ENCODE measurements at places on chromosomes 12 and 14.

- DNase-seq = no peak
Measured at GRCh38 chr12:106358396-106359241, 1.1 kb downstream of the POLR3B start.

DNA sequence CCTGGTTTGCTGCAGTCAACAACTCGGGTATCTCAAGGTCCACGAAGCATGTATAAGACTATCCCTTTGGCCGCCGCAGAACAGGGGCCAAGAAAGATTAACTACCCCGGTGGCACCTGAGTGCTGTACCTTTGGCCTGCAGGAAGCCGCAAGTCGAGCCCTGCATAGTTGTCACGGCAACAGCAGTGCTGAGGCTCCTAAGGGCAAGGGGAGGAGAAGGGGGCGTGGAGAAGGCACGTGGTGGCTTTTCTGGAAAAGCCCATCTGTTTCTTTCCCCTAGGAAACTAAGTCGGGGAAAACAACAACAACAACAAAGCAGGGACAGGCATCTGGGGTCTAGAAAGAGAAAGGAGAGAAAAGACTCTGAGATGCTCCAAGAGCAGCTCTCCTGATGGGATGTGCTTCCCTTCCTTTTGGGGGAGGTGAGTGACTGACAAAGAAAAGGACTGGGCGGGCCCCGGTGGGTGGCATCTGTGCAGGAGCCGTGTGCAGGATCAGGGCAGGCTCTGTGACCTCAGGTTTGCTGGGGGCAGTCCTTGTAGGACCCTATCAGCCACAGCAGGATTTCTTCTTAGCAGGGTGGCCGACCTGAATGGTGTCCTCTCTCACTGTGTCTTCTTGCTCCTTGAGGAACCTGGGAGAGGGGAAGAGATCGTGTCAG is 123.9 kb downstream of the PRMT8 start:
- DNase-seq = no peak

GRCh38 chr12:10540776-10541205 is 35.1 kb downstream of the EIF2S3B start:
- DNase-seq = no peak

GRCh38 chr14:105761842-105762241 is 235.5 kb downstream of the TMEM121 start:
- no peak for DNase-seq

GRCh38 chr14:66815687-66816086 is 307.7 kb downstream of the GPHN start:
- DNase-seq = no peak

- DNase-seq = no peak
Measured at GRCh38 chr12:89448951-89449371, 75.6 kb downstream of the GALNT4 start.

- no peak for DNase-seq
Measured at GRCh38 chr12:13942826-13943225, 38.6 kb downstream of the GRIN2B start.

GRCh38 chr14:27528328-27528727 is 930.5 kb upstream of the NOVA1 start:
- no peak for DNase-seq

DNA sequence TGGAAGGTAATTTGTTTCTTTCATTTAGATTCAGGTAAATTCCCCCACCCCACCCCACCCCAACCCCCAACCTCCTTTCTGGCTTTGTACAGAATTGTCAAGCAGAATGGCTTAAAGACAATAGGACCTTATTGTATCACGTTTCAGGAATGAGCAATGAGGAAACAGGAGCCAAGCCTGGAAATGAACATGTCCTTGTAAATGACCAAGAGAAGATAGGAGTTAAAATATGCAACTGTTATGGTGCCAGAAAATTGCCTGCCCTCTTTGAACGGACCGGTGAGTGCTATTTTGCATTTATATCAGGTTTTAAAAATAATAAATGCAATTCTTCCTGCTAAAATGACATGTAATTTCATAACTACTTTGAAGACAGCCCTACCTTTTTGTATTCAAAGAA is 141.6 kb upstream of the PELI2 start:
- no peak for DNase-seq

GRCh38 chr12:48105321-48105866 is 485 bp downstream of the SENP1 start:
- DNase-seq = no peak

GRCh38 chr12:64070454-64070853 is 151.6 kb downstream of the KICS2 start:
- DNase-seq = no peak

DNA sequence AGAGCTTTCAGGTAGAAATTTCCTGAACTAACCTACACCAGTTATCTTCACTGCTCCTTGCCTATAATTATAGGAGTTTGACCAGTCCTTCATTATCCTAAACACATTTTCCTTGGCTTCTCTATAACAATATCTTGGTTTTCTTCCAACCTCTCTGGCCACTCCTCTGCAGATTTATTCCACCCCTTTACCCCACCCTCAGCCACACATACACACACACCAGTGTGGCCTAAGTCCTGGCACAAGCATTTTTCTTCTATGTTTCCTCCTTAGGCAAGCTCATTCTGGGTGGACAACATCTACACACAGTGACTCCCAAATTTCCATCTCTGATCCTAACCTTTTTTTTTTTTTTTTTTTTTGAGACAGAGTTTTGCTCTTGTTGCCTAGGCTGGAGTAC is 25.1 kb downstream of the CDK17 start:
- no peak for DNase-seq

GRCh38 chr12:44380861-44381260 is 495.3 kb downstream of the NELL2 start:
- DNase-seq = no peak

- DNase-seq = no peak
Measured at GRCh38 chr12:5746036-5746908, 198.8 kb downstream of the ANO2 start.

- DNase-seq = no peak
Measured at GRCh38 chr12:87924149-87924548, 105.1 kb downstream of the C12orf50 start.

All from activated CD8-positive, alpha-beta memory T cell treated with anti-CD3 and anti-CD28 coated beads, Interleukin-2, amount 10 ng/mL, durations not matched to agents 7 days and 5 days (primary cell).